ENCODE measurements at places on chromosomes 5 and 9.

GRCh38 chr5:118956727-118957126 lies 31.6 kb downstream of the DTWD2 start:
- DNase-seq = no peak

DNA sequence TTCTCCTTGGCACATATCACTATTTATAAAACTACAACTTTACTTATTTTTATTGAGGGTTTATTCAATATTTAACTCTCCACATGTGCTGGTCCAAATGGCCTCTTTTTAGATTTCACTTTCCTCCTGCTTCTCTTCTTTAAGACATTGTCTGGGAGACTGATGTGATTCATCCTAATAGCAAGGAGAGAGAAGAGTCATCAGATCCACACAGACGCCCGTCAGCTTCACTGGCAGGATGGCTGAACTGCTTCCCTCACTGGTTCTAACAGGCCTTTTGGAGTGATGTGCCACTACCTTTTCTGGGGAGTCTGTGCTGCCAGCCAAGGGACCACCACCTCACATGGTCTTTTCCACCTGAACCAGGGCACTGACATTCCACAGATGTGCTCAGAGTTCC lies 16.5 kb upstream of the ROR2 start:
- no peak for DNase-seq

- DNase-seq = no peak
Observed at GRCh38 chr5:94910721-94911120, 292.3 kb downstream of the SLF1 start.

DNA sequence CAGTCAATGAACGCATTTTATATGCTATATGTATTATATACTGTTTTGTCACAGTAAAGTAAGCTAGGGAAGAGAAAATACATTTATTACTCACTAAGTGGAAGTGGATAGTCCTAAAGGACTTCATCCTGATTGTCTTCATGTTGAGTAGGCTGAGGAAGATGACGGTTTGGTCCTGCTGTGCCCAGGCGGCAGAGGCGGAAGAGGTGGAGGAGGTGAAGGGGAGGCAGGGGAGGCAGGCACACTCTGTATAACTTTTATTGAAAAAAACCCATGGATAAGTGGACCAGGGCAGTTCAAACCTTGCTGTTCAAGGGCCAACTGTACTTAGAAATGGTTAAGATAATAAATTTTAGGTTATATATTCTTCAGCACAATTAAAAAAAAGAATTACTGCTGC lies 28.5 kb downstream of the TJP2 start:
- DNase-seq = no peak

- DNase-seq = no peak
Observed at GRCh38 chr5:17805227-17805825, 171.1 kb downstream of the TAF11L14 start.

DNA sequence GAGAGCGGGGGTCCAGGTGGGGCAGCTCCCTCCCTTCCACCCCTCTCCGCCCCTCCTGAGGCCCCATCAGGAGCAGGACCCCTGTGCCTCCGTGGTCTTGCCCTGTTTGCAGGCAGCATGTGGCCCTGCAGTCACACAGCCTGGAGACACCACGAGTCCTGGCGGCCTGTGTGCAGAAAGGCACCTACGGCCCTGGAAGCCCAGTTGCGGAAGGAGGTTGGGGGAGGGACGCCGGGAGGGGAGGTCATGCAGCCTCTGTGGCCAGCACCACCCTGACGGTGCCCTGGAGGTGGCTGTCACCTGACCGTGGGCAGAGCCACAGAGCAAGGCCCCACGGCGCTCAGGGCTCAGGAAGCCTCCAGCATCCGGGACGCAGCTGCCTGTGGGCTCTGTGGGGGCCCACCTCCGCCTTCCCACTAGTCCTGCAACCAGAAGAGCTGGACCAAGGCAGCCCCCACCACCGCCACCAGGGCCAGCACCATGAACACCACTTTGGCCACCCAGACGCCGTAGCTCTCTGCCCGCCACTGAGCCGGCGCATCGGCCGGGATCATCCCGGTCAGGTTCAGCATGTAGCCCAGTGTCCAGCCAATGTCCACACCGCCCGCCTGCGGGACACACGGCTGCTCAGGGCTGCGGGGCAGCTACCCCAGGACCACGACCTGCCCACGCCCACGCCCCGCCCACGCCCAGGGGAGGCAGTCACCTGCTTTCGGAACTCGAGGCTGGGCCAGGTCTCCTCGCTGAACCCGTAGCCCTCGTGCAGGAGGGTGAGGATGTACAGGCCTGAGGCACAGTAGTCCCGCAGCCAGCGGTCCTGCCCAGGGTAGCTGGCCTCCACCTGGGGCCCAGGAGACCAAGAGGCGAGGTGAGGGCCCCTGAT lies 6.4 kb downstream of the ENTPD8 start:
- no peak for DNase-seq

DNA sequence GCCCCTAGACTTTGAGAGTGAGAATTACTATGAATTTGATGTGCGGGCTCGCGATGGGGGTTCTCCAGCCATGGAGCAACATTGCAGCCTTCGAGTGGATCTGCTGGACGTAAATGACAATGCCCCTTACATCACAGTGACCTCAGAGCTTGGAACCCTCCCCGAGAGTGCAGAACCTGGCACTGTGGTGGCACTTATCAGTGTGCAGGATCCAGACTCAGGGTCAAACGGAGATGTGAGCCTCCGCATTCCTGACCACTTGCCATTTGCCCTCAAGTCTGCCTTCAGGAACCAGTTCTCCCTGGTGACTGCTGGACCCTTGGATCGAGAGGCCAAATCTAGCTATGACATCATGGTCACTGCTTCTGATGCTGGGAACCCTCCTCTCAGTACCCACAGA lies 1.3 kb downstream of the PCDHGC4 start:
- DNase-seq = no peak

GRCh38 chr5:155767470-155767869 lies 559.5 kb upstream of the SGCD start:
- DNase-seq = no peak

DNA sequence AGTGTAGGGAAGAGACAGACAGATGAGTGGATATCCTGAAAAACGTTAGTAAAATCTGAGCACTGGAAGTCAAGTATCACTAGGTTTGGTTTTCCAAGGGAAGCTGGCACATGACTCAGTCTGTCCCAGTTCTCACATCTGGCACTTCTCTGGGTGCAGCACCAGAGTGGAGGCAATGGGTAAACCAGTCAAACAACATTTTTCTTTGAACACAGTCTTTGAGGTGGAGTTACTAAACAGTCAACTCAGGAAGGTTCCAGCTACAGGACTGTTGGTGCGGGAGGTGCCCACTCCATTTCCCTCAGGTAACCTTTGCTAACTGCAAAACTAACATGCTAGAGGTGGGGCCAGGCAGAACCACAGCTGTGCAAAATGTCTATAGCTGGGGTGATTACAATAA lies 301.4 kb upstream of the RFX3 start:
- no peak for DNase-seq

DNA sequence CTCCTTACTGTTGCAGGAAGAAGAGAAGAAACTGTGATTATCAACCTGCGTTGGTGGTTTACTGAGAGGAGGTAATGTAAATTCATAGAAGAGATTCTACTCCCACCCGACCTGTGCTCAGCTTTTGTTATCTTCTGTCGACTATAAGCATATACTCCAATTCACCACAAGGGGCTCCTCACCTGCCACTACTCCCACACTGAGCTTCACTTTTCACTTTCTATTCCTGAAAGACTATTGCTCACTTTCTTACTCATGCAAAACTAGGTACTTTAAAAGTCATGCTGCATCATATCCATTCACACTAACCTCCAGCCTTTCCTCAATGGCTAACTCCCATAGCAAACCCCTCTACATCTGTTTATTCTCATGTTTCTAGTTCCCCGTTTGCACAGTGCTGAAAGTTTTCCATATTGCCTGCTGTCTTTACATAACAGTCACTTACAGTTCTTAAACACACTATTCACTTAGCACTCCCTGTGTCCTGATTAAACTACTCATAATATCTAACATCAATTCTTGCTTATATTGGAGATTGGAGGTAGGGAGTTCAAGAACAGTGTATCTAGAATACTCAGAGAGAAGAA lies 1062.6 kb downstream of the NR2F1-AS1 start:
- DNase-seq = no peak

GRCh38 chr9:136122425-136123383 lies 4.0 kb upstream of the TMEM250 start:
- peak; percentile 83 for DNase-seq

DNA sequence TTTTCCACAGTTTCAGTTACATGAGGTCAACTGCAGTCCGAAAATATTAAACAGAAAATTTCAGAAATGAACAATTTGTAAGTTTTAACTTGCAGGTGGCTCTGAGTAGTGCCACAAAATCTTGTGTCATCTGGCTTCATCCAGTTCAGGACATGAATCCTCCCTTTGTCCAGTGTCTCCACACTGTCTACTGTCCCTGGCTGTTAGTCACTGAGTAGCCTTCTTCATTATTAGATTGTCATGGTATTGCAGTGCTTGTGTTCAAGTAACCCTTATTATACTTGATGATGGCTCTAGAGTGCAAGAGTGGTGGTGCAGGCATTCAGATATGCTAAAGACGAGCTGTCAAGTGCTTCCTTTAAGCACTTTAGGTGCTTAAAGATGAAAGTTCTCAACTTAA lies 65.3 kb downstream of the CFAP95 start:
- DNase-seq = no peak

DNA sequence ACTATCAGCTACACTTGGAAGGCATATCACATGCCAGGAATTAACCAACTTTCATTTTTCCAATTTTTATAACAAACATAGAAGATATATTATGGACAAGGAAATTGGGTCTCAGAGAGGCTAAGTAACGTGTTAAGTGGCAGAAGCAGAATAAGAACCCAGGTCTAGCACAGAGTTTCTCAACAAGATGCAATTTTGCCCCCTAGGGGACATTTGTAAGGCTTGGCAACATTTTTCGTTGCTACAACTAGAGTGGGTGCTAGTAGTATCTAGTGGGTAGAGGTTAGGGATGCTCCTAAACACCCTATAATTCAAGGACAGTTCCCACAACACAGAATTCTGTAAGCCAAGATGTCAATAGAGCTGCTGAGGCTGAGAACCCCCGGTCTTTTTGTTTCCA lies 180.6 kb downstream of the SNCAIP start:
- no peak for DNase-seq

DNA sequence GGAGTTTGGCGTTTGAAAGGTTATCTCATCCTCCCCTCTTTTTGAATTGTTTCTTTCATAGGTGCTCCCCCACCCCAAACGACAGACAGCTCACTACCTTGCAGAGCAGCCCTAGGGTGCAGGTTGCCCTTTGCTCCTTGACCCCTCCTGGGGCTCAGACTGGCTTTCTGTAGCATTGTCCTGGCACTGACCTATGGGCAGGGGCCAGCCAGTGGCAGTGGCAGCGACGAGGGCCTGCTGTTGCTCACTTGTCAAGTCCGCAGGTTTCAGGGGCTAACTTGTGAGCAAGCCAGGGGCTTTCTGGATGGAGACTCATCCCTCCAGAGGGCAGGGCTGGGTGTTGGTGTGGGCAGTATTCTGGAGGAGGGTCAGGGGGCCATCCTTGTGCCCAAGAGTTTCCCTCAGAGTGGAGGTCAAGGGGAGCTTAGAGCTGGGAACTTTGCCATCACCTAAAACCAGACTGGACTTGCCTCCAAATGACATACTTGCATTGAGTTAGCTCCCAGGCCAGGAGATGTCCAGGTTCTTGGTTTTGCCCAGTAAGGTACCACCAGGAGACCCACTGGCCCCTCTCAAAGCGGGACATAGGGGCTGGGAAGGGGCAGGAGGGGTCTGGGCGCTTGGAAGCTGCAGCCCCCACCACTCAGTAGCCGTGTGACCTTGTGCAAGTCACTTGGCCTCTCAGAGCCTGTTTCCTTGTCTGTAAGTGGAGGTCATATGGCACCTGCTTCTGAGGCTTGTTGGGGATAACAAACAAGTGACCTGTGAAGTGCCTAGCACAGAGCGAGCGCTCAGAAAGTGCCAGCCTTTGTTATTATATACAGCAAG lies 53.5 kb upstream of the CDKN2AIPNL start:
- DNase-seq = no peak

DNA sequence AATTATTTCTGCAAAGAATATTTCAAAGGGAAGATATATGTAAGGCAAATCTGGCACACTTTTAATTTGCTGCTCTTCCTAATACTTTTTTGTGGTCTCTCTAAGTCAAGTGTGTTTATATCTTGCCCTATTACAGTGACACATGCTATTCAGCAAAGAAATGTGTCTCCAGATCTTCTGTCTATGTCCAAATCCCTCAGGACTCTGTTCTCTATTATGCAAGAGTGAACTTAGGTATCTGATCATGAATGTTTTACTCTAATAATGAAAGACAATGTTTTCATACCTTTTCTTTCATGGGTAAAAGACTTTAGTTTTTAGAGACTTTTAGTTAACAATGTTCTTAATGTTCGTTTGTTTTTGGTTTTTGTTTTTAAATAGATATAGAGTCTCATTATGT lies 255.4 kb upstream of the DAB2 start:
- DNase-seq = no peak

GRCh38 chr5:115831163-115831768 lies 10.1 kb downstream of the ATG12 start:
- no peak for DNase-seq

GRCh38 chr5:168064457-168064856 lies 227.0 kb upstream of the WWC1 start:
- no peak for DNase-seq

All from activated T-cell treated with anti-CD3 and anti-CD28 coated beads, Interleukin-2, amount 50 U/mL, for 72 hours (primary cell).